ENCODE measurements at places on chromosomes 3 and 15.

DNA sequence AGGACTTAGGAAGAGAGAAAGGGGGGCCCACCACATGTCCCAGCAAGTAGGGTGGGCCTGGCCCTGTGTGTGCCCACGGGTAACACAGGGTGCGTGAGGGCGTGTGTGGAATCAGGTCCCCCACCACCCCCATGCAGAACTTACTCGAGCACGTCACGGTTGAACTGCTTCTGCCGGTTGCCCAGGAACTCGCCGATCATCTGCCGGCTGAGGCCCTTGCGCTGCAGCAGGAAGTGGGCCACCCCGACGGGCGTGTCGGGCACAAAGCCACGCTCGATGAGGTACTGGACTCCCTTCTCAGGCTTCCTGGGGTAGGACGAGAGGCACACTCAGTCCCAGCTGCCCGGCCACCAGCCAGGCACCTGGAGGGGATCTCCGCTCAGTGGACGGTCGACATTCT, 83.1 kb upstream of the RPL32 start:
- no peak for DNase-seq

GRCh38 chr3:47399531-47400270, 18.9 kb downstream of the PTPN23 start:
- DNase-seq: no peak

GRCh38 chr3:138381950-138382715, 33.8 kb downstream of the MRAS start:
- DNase-seq: no peak

DNA sequence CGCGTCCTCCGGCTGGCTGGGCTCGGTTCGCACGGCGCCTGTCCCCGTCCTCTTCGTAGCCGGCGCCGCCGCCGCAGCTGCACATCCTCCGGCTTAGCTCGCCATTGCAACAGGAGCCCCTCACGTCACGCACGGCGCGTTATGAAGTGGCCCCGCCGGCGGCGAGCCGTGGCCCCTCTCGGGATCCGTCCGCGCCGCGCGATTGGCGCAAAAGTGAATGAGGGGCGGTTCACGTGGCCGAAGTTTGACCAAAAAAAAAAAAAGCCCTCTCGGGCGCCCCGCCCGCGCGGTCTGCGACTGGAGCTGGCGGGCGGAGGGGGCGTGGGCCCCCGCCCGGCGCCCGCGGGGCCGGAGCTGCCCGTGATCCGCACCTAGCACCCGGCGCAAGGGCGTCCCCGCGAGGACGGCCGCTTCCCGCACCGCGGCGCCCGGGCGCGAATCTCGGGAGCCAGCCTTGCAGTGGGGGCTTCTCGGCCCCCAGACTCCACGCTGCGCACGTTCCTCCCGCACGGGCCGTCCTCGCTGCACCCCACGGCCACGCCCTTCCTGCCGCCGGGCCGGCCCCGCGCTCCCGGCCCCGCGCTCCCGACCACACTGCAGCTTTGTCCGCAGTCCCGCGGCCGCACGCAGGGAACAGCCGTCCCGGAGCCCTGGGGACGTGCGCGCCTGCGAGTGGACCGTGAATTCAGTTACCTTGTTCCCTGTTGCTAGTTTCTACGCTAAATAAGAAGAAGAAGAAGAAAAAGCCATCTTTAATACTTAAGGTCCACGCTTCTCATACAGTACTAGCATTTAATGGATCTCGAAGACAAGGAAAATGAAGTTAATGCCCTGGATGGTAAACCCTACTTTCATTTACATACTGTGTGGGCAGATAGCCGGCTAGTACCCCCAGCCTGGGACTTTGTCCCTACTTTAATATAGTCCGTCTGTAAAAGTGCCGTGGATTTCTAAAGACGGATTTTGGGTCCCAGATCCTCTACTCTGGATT, at the start of gene CHSY1:
CHSY1 (minus strand) TSS at position 219 of the 991 bp plus-strand sequence. CDS start 592 bp downstream, outside the sequence.
- DNase-seq: peak; percentile 74

DNA sequence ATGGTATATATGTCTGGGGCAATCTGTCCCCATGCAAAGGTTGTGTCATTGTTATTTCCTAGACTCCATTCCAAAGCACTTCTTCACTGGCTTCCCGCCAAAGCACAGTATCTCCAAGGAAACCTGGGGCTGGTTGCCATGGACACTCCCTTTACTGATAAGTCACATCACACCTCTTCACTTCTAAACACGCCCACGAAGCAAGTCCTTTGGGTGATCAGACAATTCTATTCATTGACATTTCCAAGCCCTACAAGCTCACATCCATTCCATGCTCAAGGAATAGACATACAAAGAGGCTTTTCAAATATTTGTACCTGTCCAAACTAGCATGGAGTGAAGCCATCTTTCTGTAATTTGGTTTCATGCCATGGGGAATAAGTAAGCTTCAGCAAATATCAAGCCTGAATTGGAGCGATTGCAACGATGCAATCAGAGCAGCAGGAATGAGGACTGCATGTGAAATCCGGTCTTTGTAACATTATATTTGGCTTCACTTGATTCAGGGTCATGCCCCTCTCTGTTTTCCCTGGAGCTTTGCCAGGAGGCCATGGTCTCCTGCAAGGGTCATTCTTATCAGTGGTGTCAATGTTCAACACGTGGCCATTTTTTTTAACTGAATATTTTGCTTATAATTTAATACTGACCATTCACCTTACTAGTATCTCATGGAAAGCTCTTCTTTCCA, 201.6 kb upstream of the TMC3 start:
- DNase-seq: no peak

- DNase-seq: no peak
These were observed 52.8 kb upstream of the FAM98B start for GRCh38 chr15:38401106-38401505.

- no peak for DNase-seq
These were observed 32.9 kb upstream of the MBNL1 start for GRCh38 chr3:152235709-152236298.

GRCh38 chr3:47452453-47453215, 23.1 kb downstream of the SCAP start:
- DNase-seq: no peak

GRCh38 chr3:192494174-192494573, 233.2 kb downstream of the FGF12 start:
- DNase-seq: no peak

DNA sequence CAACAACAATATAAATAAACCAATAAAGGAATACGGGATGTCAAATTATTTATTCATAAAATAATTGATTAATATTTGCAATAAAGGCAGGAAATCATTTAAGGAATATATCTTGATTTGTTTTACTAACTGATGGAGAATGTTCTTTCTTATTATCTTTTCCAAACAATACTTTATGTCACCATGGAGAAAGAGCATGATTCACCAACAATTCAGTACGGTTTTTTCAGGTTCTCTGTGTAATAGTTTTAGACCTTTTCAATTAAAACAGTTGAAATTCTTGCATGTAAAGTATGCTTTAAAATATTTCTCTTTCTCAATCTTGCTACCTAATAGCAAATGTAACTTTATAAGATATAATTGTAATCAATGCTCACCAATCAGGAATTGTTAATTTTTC, 41.7 kb upstream of the MBNL1 start:
- DNase-seq: no peak

DNA sequence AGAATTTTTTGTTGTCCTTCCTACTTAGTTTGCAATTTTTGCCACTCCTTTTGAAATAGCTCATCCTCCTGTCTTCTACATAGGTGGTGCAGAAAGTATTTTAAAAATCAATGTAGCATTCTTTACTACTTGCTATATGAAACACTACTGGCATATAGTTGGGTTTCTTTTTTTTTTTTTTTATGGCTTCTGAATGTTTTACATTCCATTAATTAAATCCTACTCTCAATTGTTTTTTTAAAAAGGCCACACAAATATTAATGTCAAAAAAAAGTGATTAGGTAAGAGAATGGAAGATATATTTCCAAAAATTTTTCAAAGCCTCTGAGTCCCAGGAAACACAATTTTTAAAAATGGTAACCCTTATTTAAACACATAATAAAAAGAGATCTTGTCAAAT, 262.6 kb downstream of the MAGI1 start:
- no peak for DNase-seq

- no peak for DNase-seq
These were observed 2.4 kb downstream of the TSC22D2 start for GRCh38 chr3:150410311-150411105.

DNA sequence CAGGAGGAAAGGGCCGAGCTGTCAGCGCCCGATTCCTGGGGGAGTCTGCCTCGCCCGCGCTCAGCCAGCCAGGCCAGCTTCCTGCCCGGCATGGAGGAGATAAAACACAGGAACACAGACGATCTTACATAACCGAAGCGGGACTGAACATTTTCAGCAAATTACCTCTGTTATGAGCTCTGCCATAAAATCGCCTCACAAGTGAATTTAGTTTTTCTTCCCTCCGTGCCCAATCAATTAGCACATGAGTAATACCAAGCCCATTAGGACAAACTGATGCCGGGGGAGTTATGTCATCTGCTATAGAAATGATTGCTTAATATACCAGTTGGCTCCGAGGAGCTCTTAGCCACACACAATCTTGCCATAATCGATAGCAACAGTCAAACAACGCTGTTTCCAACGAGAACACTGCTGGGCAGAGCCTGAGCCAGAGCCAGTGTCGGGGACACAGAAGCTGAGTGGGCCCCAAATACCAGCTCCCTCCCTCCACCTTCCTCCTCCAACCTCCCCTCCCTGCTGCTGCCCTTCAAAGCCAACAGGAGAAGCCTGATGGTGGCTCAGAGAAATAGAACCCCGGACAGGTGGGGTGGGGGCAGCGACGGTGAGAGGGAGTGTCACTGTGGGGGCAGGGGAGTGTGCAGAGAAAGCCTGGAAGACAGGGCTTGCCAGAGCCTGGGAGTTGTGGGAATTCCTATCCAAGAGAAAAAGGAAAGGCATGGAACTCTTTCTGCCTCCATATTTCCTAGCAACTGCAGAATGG, 279.4 kb upstream of the TLE3 start:
- DNase-seq: no peak

DNA sequence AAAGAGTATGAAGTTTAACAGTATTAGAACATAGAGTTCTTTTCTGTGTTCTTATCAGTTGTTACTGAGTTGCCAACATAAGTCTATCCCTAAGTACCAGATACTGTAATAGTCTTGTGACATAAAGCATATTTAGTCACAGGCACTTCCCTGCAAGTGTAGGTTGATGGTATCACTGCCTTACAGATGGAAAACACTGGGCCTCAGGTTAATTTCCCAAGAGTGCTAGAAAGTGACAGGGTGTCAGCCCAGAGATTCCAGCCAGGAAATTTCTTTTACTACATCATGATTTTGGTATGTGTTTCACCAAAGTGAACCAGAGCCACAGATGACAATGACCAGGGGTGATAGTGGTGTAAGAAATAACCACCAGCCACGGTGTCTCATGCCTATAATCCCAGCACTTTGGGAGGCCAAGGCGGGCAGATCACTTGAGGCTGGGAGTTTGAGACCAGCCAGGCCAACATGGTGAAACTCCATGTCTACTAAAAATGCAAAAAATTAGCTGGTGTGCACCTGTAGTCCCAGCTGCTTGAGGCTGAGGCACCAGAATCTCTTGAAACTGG, 3.2 kb downstream of the EIF1B start:
- DNase-seq: no peak

- DNase-seq: no peak
These were observed 26.0 kb upstream of the CORO2B start for GRCh38 chr15:68552773-68553172.

- no peak for DNase-seq
These were observed 24.9 kb upstream of the GLCE start for GRCh38 chr15:69135499-69135898.

GRCh38 chr3:13112521-13113345, 39.5 kb upstream of the IQSEC1 start:
- DNase-seq: no peak

GRCh38 chr3:126816298-126816697, 112.3 kb downstream of the CHCHD6 start:
- DNase-seq: no peak

DNA sequence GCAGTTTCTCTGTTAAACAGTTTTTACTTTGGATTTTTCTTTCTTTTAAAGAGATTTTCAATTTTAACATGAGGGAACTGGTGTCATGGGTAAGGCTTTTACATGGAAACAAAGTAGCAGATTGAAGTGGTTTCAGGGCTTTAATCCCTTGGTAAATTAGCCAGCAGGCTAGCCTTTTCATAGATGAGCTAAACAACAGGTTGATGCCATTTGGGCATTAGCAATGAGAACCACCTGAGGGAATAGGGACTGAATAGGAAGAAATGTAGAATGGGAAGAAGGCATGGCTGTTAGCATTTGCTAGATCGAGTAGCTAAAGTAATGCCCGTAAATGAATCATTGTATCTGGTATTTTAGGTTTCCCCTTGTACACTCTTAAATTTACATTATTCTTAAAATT, 165.5 kb upstream of the MLF1 start:
- no peak for DNase-seq

DNA sequence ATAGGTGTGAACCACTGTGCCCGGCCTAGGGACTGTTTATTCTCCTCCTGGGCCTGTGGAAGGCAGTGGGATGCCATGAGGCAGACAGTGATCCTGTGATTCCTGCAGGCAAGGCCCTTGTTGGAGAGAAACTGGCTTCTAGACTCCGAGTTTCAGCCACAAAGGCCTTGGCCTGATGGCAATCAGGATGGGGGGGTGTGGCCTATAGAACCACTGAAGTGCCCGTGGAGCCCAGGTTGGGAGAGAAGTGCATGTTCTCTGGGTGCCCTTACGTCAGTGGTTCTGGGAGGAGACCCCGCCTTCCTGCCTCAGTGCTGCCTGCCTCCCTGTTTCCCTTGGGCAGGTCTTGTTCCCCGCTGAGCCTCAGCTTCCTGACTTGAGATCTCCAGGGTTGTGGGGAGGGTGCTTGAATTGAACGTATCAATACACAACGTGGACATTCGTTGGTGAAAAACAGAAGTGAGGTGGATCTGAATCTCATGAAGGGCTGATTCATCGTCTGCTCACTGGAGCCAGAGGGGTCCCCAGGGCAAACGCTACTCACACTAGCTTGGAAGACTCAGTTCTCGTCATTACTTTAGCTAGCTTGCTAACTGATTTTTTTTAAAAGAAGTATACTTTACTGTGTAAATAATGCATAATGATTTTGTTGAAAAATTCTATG, 31.8 kb downstream of the IRAK2 start:
- DNase-seq: no peak

DNA sequence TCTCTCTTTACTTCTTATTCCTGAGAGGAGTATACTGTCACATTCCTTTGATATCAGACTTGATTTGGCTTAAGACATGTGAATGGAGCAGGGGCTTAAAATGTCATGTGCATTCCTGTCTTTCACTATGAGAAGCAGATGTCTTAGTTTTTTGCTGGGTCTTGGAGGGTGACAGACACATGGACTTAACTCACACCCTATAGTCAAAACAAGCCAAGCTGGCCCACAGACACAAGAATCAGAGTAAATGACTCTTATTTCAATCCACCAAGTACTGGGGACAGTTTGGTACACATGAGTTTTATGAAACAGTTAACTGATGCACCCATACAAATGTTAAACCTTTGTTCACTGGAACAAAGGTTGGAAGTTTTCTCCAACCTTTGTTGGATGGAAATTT, 1024.1 kb upstream of the CFAP20DC start:
- no peak for DNase-seq

- no peak for DNase-seq
These were observed 95.1 kb downstream of the RPL39L start for GRCh38 chr3:187044206-187044605.

- DNase-seq: no peak
These were observed 17.5 kb downstream of the CIDEC start for GRCh38 chr3:9862391-9863057.

GRCh38 chr15:45288947-45289346, 36.9 kb downstream of the SLC28A2 start:
- DNase-seq: no peak

Data from stimulated activated CD8-positive, alpha-beta memory T cell treated with anti-CD3 and anti-CD28 coated beads, Interleukin-7, amount 100 ng/mL, for 1 hour (primary cell).